Mucosa of gallbladder (tissue), 1 donor: ENCODE measurements at places on chromosomes 12 and 14.

DNA sequence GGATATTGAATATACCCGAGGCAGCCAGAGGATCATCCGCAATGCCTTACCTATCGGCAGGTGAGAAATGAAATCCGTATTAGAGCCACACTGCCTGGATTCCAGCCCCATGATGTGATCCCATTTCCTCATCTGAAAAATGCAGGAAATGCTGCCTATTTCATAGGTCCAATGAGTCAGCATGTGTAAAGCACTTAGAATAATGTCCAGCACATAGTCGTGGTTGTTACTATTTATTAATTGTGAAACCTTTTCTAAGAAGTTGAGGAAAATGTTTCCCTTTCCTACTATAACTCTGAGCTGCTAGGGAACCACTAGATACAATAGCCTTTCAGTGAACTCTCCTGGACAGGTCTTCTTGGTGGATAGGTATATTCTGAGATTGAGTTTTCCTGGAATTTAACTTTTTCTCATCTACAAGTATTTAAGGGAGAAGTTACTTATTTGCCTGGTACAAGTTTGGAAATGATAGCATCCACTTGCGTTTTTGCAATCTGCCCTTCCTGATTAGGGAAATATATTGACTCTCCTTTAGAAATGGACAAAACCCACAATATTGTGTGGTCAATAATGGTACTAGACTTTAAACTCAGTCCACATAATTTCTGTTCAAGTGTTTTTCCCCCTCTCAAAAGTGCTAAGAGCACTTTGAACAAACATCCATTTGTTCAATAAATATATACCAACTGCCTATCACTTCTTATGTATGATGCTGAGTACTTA is 12.2 kb downstream of the POLR3B start:
- DNase-seq, result no peak

GRCh38 chr12:132444957-132445883 is 44.7 kb upstream of the FBRSL1 start:
- peak; percentile 51 for DNase-seq

DNA sequence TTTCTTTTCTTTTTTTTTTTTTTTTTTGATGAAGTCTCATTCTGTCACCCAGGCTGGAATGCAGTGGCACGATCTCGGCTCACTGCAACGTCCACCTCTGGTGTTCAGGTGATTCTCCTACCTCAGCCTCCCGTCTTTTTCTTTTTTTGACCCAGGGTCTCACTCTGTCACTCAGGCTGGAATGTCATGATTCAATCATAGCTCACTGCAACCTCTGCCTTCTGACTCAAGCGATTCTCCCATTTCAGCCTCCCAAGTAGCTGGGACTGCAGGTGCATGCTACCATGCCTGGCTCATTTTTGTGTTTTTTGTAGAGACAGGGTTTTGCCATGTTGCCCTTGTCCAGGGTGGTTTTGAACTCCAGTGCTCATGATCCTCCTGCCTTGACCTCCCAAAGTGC is 12.0 kb downstream of the FUT8 start:
- DNase-seq, result no peak

DNA sequence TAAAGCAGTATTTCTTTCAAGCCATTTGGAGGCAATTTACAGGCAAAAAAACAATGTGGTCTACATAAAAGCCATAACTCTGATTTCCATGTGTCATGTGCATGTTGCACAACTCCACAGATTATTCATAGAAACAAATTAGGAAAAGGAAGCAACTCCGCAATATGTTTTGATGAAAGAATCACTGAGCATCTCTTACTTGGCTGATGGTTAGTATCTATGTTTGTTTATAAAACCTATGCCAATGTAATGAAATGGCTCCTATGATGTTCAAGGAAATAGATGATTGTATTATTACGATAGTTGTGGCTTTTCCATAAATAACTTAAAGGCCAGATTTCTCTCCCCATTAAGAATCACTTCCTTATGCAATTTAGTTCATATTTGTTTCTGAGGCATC is 373.7 kb downstream of the CCDC91 start:
- no peak for DNase-seq

DNA sequence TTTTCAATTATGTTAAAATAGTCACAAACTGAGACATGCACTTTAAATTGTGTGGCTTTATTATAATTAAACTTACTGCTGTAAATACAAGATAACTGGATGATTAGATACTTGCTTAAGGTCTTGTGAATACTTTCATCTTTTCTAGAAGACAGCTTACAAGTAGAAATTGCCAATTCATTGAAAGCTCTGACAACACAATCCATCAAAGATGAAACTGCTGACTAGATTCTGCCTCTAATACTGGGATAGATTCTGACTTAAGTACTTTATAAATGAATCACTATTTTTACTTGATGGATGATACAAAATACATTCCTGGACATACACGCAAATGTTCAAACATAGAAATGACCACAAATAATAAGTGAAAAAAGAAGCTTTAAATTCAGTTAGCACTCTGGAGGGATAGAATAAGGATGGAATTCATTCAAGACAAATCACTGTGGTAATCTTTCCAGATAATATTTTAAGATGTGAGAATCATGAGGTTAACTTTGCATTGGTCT is 876.8 kb downstream of the RPS29 start:
- DNase-seq, result no peak

DNA sequence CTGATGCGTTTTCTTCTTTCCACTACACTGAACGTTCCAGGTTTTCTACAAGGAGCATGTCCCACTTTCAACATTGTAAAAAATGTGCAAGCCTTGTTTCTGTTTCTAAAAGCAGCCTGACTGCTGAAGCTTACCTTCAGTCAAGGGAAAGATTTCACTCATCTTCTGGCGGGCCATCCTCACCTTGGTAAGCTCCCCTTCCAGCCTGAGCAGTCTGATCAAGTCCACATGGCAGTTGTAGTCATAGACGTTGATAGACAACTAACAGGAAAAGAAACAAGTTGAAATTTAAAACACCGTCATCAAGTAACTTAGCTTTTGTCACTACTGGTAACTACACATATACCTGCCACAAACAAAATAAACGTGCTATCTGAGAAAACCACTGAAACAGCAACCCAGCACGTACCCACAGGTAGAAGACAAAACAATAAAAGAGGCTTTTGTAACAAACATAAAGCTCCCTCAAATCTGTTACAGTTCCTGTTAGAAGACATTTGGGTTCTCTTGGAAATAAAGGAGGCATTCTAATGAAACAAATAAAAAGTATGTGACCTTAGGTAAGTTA is 11.9 kb downstream of the SART3 start:
- no peak for DNase-seq

DNA sequence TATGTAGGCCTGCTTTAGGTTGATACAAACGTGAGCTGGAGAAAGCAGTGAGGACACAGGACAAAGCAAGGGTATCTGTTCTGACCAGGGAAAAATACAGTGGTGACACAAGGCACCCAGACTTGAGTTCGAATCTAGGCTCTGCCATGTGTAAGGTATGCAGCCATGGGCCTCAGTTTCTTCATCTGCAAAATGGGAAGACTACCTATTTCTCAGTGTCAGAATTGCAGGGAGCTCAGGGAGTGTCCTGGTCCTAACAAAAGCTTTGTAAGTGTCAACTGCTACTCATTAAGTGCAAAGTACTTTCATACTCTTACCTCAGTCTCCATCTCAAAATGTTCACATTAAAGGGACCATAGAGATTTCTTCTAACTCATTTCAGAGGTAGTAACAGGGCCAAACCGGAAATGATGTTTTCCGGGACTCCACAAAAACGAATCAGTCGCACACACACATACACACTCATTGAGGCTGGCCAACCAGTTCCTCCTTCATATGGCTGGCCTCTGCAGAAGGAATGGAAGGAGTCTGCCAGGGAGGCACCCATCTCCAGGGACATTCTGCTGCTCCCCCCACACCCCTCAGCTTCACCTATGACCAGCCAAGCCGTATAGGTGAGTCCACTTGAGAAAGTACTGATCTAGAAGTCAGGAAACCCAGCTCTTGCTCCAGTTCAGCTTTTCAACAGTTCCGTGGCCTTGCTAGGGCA is 7.8 kb downstream of the CTDSP2 start:
- no peak for DNase-seq

DNA sequence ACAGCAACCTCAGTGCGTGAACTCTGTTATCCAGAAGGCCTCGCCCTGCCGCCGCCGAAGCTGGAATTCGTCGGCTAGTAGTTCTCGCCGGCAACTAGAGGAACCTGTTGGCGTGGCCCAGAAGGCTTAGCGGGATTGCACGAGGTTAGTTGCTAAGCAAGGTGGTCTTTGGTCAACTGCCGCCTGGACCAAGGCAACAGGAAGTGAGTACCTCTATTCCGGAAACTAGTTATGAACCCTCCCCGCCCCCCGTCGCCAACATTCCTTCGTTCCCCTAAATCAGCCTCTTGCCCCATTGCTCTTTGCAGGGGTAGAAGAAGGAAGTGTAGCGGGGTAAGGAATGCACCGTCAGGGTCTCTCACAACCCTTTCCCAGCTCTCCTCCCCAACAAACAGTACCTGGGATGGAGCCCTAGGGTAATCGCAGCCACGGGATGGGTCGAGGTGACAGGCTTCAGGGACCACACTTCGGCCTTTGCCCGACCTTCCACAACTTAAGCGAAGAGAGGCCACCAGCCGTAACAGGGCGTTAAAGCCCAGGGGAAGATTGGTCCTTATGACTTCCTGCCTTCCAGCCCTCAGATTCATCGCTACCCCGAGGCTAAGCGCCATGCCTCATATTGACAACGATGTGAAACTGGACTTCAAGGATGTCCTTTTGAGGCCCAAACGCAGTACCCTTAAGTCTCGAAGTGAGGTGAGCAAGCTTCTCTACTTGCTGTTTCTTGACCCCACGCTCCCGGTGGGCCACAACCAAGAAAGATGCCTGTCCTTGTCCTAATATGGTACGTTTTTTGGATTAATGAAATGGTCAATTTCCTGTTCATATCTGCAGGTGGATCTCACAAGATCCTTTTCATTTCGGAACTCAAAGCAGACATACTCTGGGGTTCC is at the start of gene GMPR2:
Gene GMPR2 (plus strand): TSS at position 285 of the 893 bp plus-strand sequence. CDS start 325 bp downstream, at position 610.
- DNase-seq, result no peak

GRCh38 chr12:107992870-107993451 is 136.1 kb upstream of the WSCD2 start:
- DNase-seq, result peak; percentile 21

GRCh38 chr12:48572326-48572725 is 2.5 kb upstream of the LALBA start:
- no peak for DNase-seq

DNA sequence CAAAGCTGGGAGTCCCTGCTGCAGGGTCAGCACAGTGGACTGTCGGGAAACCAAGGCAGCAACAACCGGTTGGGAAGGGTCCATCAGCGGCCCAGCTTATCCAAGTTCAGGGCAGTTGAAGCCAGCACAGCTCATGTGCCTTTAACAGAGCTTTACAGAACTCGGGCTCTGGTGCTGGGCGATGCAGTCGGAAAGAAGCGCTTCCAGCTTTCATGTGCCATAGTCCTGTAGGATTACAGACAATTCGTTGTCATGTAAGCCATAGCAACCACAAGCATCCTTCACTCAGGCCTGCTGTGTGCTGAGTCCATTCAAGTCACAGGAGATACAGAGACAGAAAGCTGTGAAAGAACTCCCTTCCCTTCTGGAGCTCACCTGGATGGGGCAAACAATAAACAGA is 3.5 kb upstream of the FAM181A start:
- no peak for DNase-seq
